Thoracic aorta (tissue), 2 donors: ENCODE measurements at places on chromosomes 7 and 10.

- no peaks in the 10 kb centered on the region for H3K27me3 ChIP-seq
- H3K36me3 ChIP-seq, result no peaks in the 10 kb centered on the region
- H3K27ac ChIP-seq, result no peak overlapping the region
- DNase-seq, result no peak
- no peak overlapping the region for H3K4me3 ChIP-seq
Measured at GRCh38 chr10:84415539-84416244, 87.3 kb downstream of the CCSER2 start.

DNA sequence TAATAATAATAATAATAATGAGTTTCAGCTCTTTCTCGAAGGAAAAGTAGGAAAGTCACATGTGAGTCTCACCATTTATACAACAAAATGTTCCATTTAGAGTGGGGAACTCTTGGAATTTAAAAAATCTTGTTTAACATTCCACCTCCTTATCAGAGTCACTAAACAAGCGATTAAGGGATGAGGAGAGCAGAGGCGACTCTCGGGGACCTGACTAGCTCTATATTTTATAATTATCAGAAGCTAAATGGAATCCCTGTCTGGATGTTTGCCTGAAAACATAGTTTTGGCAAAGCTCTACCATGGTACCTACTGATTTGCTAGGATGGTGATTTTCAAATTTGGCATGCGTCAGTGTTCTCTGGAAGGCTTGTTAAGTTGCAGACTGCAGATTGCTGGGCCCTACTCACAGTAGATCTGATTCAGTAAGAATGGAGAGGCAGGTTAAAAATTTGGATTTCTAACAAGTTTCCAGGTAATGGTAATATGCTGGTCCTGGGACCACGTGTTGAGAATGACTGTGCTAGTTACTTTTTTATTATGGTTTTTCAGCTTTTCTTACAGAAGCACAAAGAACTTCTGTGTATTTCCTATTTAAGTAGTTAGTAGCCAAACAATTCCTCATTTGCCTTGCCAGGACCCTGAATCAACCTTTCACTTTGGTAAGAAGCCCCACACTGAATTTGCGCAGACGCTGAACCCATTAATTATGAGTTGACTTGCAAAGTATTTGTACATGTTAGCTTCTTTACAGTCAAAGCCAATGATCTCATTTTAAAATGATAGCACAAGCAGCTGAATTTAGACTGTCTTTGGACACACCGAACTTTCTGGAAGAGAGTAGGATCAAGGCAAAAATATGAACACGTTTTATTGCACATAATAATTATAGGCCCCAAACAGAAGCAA lies 39.5 kb downstream of the CPED1 start:
- no peak for DNase-seq
- H3K36me3 ChIP-seq, result no peaks in the 10 kb centered on the region
- H3K4me1 ChIP-seq, result peaks cover 64% of the 10 kb centered on the region
- peak overlapping the region; percentile 2 for H3K4me3 ChIP-seq
- peak overlapping the region; percentile 18 for H3K27ac ChIP-seq

- H3K36me3 ChIP-seq, result no peaks in the 10 kb centered on the region
- H3K4me3 ChIP-seq, result no peak overlapping the region
- peaks cover 13% of the 10 kb centered on the region for H3K4me1 ChIP-seq
- no peak overlapping the region for H3K27ac ChIP-seq
Measured at GRCh38 chr10:4725917-4726606, 99.9 kb upstream of the AKR1E2 start.

DNA sequence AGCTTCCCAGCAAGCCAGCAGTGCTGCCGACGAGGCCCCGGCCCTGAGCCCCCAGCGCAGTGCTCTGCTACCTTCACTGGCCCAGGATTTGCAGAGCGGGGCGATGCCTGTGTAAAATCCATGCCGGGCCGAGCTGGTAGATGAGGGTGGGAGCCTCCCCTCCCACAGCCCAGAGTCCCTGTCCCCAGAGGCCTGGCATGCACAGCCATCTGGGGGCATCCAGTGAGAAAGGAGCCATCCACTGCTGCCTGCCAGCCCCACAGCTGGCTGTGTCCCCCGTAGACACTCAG lies 116.7 kb downstream of the RGS10 start:
- no peak overlapping the region for H3K4me3 ChIP-seq
- H3K4me1 ChIP-seq, result peaks cover 14% of the 10 kb centered on the region
- no peak for DNase-seq
- H3K36me3 ChIP-seq, result peaks cover 47% of the 10 kb centered on the region

GRCh38 chr10:48257407-48257961 lies 17.0 kb downstream of the FRMPD2 start:
- H3K36me3 ChIP-seq, result no peaks in the 10 kb centered on the region
- H3K4me3 ChIP-seq, result no peak overlapping the region
- H3K27me3 ChIP-seq, result no peaks in the 10 kb centered on the region
- no peaks in the 10 kb centered on the region for H3K4me1 ChIP-seq
- no peak for DNase-seq
- no peak overlapping the region for H3K27ac ChIP-seq

DNA sequence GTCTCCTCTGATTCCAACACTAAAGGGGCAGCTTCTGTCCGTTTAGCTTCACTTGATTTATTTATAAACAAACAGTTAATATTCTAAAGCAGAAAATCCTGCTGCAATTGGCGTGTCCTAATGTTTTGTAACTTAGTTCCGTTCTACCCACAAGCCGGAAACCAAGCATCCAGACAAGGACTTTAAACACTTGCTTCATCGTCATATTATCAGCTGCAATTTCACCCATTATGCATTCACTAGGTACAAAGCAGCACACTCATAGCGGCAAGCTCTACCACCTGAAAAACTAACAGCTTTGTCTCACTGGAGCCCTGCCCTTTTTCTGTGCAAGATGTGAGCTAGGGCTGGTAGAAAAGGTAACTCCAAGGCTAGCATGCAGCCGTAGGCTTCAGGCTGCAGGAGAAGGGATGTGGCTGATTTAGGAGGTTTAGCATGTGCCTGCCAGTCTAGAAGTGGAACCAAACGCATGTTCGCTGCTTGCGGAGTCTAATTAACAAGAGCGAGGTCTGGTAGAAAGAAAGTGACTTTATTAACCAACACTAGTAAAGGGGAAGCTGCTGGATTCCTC lies 43.7 kb upstream of the BPGM start:
- H3K36me3 ChIP-seq, result no peaks in the 10 kb centered on the region
- no peak for DNase-seq
- H3K4me1 ChIP-seq, result peaks cover 5% of the 10 kb centered on the region
- H3K27ac ChIP-seq, result no peak overlapping the region
- H3K4me3 ChIP-seq, result peak overlapping the region; percentile 24

- H3K4me3 ChIP-seq, result no peak overlapping the region
- H3K36me3 ChIP-seq, result no peaks in the 10 kb centered on the region
- no peak overlapping the region for H3K27ac ChIP-seq
- no peaks in the 10 kb centered on the region for H3K27me3 ChIP-seq
- DNase-seq, result no peak
Measured at GRCh38 chr10:96509017-96509641, 4.6 kb downstream of the TLL2 start.

DNA sequence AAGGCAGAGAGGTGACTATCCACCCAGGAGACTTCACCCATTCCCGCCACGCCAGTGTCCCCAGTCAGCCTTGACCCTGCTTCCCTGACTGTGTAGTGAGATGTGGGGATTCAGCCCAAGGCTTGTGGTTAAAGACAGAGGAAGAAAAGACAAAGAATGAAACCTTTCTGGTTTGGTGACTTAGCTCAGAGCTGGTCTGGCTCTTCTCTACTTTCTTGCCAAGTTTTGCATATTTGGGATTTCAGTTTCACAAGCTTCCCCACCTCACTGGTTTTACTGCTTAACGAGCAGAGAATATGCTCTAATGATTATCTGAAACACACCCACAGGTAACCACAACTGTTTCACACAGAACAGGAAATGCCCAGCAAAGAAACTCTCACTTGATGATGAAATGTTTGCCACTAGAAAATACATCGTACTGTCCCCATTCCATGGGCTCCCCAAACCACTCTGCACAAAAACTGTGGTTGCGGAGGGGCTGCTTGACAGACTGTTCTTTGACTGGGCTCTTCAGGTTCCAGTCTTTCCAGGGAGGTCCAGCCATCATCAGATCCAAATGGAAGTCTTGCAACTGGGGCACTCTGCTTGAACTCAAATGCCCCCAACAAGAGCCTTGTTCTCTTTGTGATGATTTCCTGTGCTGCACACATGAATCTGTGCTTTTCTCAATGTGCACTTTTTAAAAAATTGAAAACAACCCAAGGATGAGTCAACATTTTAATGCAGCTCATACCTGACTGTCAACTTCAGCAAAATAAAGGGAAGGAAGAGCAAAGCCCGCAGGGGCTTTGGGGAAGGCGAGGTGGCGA lies 95.5 kb downstream of the CTBP2 start:
- H3K27me3 ChIP-seq, result no peaks in the 10 kb centered on the region
- H3K27ac ChIP-seq, result peak overlapping the region; percentile 29
- peaks cover 40% of the 10 kb centered on the region for H3K4me1 ChIP-seq
- H3K4me3 ChIP-seq, result peak overlapping the region; percentile 34
- no peak for DNase-seq
- H3K36me3 ChIP-seq, result no peaks in the 10 kb centered on the region

DNA sequence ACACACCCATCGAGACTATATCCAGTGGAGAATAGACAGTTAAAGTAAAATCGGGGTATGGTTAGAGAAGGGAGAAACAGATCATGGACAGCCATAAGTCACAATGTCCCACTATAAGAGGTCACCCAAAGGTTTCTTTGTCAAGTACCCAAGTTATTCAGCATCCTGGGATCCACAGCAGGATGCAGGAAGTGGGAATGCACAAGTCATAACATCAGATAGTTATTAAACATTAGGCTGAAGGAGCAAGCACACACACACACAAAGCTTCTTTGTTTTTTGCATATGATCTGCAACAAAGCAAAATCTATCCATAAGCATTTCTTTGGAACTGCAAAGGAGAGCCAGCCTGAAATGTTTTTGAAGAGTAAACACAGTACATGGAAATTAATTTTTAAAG lies 111.6 kb downstream of the NOC3L start:
- H3K4me1 ChIP-seq, result no peaks in the 10 kb centered on the region
- H3K4me3 ChIP-seq, result no peak overlapping the region
- H3K27me3 ChIP-seq, result no peaks in the 10 kb centered on the region
- DNase-seq, result no peak

DNA sequence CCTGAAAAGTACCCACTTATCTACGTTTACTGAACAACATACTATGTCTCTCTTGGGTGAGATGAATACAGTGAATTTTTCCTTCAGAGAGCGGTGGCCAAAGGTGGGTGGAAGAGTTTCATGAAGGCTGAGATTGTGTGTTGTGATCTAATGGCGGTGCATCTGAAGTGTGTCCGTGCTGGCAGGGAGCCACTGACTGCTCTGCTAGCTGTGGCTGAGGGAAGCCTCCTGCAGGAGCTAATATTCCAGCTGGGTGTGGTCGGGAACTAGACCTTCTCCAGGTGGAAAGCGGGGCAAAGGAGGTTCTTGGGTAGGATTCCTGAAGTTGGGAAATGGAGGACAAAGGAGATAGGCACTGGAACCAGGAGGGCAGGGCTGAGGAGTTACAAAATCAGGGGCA lies 69.2 kb upstream of the GRB10 start:
- DNase-seq, result no peak
- H3K4me1 ChIP-seq, result peaks cover 5% of the 10 kb centered on the region
- H3K4me3 ChIP-seq, result no peak overlapping the region
- no peak overlapping the region for H3K27ac ChIP-seq

DNA sequence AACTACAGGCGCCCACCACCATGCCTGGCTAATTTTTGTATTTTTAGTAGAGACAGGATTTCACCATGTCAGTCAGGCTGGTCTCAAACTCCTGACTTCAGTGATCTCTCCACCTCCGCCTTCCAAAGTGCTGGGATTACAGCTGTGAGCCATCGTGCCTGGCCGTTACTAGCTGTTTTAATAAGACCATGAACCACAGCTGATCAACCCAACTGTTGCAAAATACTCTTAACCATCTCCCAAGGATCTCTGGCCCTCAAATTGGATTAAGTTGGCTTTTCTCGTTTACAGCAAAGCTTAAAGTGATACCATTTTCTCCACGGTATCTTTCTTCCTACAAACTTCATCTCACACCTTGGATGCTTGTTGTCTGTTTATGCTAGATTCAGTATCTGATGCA lies 18.3 kb downstream of the ZFAND2A start:
- H3K36me3 ChIP-seq, result no peaks in the 10 kb centered on the region
- no peak for DNase-seq
- H3K27me3 ChIP-seq, result no peaks in the 10 kb centered on the region

DNA sequence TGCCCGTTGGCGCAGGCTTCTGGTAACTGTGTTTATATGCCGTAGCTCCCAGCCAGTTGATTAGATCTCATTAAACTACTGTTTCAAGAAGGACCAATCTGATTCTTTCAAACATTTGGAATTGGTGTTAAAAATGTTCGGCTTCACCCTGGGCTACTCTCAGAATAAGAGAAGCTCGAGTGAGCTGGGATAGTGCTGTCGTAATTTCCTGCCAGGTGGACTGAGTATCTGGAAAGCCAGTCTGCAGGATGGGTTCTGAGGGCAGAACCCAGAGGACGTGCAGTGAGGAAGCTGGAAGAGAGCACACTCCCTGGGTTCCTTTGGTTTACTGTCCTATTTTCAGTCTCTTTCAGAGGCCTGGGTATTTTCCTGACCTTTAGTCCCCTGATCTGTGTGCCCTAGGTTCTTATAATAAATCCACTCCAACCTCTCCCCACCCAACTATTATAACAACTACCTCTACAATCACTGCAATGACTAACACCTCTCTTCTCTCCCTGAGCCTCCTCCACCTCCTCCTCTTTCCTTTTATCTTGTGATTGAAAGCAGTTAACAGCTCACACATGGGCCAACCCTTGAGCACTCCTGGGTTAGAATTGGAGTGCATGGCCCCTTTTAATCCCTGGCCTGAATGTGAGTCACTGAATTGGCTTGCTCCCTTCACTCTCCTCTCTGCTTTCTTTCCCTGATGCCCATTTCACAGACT lies 63.0 kb downstream of the AOAH start:
- no peak overlapping the region for H3K4me3 ChIP-seq
- H3K27ac ChIP-seq, result no peak overlapping the region
- no peaks in the 10 kb centered on the region for H3K4me1 ChIP-seq

- no peak overlapping the region for H3K4me3 ChIP-seq
- DNase-seq, result no peak
- no peak overlapping the region for H3K27ac ChIP-seq
- H3K36me3 ChIP-seq, result no peaks in the 10 kb centered on the region
- H3K27me3 ChIP-seq, result no peaks in the 10 kb centered on the region
- no peaks in the 10 kb centered on the region for H3K4me1 ChIP-seq
Measured at GRCh38 chr7:136971776-136972175, 103.3 kb downstream of the CHRM2 start.

GRCh38 chr7:73810998-73811360 lies 19.8 kb upstream of the CLDN4 start:
- H3K27me3 ChIP-seq, result no peaks in the 10 kb centered on the region
- DNase-seq, result no peak
- no peak overlapping the region for H3K27ac ChIP-seq
- no peaks in the 10 kb centered on the region for H3K4me1 ChIP-seq
- H3K36me3 ChIP-seq, result no peaks in the 10 kb centered on the region
- H3K4me3 ChIP-seq, result no peak overlapping the region
